ENCODE measurements at places on chromosomes 6 and 20.

GRCh38 chr20:48827855-48828733 is at the start of gene PREX1:
Gene PREX1 (minus strand): TSS chr20:48827999. CDS start chr20:48827860, 139 bp downstream.
- peak; percentile 83 for DNase-seq

- no peak for DNase-seq
Measured at GRCh38 chr20:62656919-62657588, 14.8 kb downstream of the SLCO4A1 start.

DNA sequence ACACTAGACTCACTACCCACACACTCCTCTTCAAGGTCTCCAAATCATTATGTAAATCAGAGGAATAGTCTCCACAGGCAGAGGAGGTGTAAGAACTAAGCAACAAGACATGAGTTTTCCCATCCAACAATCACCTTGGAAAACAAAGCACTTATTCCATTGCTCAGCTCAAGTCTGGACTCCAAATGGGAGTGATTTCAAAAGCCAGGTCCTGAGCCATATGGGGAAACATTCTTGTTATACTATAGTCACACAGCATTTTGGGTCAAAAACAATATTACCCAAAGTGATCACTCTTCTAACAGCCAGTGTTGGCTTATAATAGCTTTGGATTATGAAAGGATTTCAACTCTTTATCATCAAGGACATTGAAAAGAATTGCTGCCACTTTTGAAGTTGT is 3.6 kb upstream of the PRPH2 start:
- no peak for DNase-seq

- DNase-seq, result no peak
Measured at GRCh38 chr6:154343473-154344308, 12.9 kb downstream of the IPCEF1 start.

- DNase-seq, result no peak
Measured at GRCh38 chr20:16459019-16459700, 114.1 kb downstream of the KIF16B start.

DNA sequence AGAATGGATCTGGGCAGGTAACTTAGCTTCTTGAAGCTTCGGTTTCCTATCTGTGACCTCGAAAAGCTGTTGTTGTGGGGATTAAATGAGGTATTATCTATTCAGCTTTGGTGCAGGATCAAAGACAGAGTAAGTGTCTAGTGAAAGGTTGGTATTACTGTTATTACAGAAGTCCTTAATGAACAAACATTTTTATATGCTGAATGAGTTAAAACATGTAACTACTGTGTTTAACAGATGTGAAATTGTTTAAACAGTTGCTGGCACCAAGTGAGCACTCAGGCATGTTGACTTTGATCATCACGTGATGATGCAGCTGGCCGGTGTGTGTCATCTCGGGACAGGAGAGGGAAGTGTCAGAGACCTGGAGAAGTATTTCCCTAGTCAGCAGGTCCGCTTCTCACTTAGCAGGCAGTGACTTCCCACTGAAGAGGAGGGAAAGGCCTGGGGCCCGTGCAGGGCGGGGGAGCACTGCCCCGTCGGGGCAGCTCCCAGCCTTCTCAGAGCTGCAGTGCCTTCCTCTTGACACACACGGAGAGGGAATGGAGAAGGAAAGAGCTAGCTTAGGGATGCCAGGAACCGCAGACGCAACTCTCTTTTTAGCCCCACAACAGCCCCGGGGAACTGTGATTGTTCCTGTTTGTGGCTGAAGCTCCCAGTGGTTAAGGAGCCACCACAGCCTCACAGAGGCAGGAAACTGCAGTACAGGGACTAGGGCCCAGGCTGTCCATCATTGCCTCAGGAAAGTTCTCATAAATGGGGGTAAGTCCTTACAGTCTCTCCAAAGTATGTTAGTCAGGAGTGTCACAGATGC is 18.0 kb downstream of the TUBB2A start:
- DNase-seq, result no peak

- no peak for DNase-seq
Measured at GRCh38 chr20:14544688-14545087, 207.3 kb upstream of the FLRT3 start.

Data from central memory CD4-positive, alpha-beta T cell (primary cell).